NCI-H82 (cell line): ENCODE measurements at places on chromosomes 1 and 21.

DNA sequence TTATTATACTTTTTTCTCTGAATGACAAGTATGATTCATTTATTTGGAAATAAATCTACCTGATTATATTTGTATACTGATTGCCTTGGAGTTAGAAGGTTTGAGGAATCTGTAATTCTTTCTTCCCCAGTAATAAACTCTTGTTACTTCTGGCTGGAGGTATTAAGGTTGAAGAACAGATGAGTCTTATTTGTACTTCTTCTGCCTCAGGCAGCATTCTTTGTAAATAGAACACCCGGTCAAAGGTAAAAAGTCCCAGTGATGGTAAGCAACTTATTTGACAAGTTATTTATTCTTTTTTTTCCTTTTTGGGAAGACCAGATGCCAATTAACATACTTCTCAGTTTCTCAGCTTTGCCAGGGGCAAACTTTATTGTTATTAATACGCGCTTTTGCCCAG is 12.9 kb downstream of the SNX27 start:
- no peak for DNase-seq

- no peak for DNase-seq
Observed at GRCh38 chr21:41634211-41634694, 126.3 kb upstream of the TMPRSS2 start.

- no peak for DNase-seq
Observed at GRCh38 chr1:198902655-198903054, 263.8 kb downstream of the PTPRC start.

GRCh38 chr1:185603158-185603557 is 131.0 kb upstream of the HMCN1 start:
- no peak for DNase-seq

DNA sequence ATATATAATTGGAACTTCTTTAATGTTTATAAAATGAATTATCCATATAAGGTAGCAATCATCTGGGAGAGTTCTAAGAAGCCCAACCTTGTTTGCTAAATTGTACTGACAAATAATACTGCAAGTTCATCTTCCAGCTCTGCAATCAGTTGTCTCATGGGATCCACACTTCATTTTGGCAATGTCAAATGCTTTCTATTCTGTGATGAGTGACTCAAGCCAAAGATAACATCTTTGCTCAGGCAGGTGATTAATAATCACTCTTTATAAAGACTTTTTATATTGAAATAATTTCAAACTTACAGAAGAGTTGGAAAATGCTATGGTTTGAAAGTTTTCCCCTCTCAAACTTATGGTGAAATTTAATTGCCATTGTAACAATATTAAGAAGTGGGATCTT is 67.2 kb downstream of the SLC44A5 start:
- no peak for DNase-seq

- DNase-seq = peak; percentile 83
Observed at GRCh38 chr21:31730712-31731055, 1.2 kb downstream of the SCAF4 start.

GRCh38 chr1:183096894-183097293 is 73.7 kb downstream of the LAMC1 start:
- DNase-seq = no peak

GRCh38 chr1:5648410-5649165 is 343.6 kb downstream of the NPHP4 start:
- DNase-seq = no peak

DNA sequence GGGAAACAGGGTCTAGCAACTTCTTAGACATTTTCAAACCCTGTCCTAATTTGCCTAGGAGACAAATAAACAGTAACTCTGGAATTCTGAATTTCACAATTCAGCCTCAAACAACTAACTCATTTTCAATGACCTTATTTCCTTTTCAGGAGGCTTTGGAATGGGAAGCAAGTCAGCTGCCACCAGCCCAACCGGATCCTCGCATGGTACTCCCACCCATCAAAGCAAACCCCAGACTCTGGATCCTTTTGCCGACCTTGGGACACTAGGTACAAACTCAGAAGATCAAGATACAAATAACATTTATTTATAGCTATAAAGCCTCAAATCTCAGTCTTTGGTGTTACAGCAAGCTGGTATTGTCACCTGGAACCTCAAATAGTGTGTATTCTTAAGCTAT is 18.9 kb upstream of the LEPR start:
- no peak for DNase-seq

- DNase-seq = peak; percentile 84
Observed at GRCh38 chr1:40630488-40631223, 34.8 kb downstream of the RIMS3 start.

DNA sequence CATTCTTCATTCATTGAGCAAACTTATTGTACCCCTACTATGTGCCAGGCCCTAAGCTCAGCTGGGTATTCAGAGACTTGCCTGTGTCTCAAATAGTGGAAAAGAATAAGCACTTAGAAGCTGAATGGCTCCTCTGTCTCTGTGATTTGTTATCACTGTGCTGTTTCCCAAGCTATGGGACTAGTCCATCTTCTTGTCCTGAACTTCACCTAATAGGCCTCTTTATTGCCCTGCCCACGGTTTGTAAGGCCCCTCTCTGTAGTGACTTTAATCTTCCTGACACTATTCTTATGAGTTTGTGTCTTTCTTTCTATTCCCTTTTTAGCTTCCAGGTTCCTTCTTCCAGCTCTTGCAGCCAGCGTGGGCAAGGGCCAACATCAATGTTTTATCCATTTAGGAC is 85.4 kb upstream of the LPGAT1 start:
- no peak for DNase-seq

DNA sequence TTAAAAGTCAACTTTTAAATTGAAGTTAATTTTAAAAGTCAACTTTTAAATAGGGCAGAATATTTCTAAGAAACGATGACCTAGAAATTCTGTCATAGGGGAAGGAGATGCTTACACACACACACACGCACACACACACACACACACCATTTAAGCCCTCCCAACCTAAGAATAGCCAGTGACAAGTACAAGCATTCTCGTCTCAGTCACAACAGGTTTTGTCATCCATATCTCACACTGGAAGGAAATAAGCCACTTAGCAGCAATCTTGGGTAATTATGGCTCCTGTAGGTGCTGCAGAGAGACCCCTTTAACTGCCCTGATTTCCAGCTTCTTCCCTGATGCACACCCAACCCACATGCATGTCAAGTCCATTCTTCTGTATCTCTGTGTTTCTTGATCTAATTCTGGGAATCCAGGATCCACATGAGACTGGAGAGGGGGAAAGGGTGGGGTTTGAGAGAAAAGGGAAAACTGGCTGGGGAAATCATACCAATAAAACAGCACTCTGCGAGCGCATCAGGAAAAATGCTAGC is 338.1 kb downstream of the PAPPA2 start:
- DNase-seq = peak; percentile 76

DNA sequence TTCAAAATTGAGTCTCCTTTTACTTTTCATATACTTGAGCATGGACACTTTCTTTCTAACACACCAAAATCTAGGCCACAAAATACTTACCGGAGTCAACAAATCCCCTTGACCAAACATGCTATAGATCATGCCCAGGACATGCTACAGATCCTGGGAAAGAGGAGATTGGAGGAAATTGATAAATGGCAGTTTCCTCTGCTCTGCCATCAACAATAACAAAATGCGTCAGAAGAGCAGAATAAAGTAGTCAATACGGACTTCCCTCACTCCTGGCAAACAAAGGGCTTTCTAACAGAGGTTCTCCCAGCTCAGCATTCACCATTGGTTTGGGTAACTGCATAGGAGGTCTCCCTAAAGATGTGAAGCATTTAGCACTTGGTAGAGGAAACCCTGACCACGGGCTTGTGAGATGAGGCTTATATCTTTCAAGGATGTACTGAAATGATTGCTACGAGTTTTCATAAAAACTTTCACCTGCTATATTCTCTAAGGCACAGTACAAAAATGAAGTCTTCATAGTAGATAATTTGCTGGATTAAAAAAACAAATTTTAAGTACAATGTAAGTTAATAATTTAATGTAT is 283.8 kb upstream of the RUNX1 start:
- DNase-seq = no peak

DNA sequence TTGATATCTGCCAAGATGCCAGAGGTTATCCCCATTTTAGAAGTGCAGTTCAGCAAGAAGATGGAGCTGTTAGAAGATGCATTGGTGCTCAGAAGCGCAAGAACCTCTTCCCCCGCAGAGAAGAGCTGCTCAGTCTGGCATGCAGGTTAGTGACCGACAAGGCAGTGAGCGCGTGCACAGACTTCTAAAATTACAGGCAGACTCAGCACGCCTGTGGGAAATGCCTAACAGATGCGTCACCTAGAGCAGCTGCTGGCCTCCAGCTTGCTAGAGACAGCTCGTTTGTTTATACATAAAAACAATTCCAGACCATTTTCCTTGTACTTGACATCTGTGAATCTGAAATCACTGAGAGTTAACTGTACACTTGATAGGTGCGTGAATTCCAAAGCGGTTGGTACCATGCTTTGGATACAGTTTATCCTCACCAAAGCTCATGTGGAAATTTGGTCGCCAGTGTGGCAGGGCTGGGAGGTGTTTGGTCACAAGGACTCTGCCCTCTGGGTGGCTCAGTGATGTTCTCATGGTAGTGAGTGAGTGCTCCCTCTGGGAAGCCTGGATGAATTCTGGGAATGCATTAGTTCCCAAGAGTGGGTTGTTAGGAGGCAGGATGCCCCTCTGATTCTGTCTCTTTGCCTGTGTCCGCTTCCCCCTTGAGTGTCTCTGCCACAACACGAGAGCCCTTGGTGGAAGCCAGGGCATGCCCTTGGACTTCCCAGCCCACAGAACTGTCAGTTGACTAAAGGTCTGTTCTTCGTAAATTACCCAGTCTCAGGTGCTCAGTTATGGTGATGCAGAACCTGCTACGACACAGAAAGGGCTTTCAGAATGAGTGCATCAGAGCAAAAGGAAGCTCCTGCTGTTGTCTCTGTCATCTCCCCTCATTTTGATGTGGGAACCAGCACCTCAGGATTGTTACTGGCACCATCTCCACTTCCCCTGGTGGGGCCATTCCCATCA is 24.4 kb downstream of the SNAP47 start:
- DNase-seq = no peak

- peak; percentile 99 for DNase-seq
Observed at GRCh38 chr1:54547601-54548388, at the start of gene ACOT11. Gene ACOT11 (plus strand): TSS chr1:54548228. CDS start chr1:54548310, 82 bp downstream.

DNA sequence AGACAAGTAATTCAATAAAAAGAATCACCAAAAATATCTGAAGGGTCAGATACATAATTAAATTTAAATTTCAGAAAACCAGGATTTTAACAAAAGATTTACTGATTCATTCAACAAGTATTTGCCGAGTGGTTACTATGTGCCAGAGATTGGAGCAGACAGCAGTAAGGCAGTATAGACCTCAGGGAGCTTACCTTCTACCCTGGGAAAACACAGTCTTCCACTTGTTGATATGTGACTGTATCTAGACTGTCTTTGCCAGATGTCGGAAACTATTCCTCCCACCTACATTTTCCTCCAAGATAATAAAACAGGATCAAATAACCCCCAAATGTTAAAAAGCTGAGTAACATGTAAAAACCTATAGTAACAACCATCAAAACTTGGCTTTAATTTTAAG is 6.2 kb downstream of the HNRNPR start:
- no peak for DNase-seq

DNA sequence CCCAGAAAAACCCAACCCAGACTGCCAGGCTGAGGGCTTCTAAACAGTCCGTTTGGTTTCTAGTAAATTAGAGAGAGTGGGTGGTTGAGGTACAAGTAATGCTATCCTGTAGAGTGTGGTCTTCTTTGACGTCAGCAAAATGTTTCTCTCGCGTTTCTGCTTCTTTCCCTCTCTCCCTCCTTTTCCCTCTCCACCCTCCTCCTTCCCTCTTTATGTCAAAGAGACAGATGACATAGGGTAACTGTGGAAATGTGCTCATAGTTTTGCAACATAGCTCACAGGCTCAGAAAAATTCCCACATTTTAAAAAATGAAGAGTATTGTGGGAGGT is 158.3 kb downstream of the TOMM20 start:
- no peak for DNase-seq

DNA sequence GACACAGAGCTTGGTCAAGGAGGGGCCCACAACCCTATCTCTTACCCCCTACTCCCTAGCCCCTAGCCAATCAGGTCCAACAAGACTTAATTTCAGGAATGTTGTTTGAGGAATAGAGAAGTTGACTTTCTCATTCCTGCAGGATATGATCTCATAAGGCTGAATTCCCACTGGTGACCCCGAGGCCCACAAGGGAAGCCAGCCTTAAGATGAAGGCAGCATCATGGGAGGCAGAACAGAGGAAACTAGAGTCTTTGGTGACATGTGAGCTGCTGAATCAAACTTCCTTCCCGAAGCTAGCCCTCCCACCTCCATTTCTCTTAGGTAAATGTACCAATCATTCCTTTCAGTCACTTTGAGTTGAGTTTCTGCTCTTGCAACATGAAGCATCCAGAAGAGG is 9.1 kb upstream of the PDIK1L start:
- DNase-seq = no peak

DNA sequence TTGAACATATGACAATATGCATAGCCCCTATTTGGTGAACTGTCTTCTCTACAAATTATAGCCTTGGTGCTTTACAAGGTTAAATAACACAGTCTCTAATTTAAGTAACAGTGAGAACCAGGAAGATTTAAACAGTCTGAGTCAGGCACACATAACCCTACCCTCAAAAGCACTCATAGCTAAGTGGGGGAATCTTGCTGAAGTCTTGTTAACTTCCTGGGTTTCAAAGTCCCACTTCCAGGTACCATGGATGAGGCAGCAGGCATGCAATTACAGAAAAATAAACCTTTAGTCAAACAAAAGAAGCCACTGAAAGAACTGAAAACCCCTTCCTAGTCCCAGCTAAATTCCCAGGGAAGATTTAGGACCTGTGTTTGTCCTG is 147.6 kb downstream of the PBX1 start:
- DNase-seq = no peak

DNA sequence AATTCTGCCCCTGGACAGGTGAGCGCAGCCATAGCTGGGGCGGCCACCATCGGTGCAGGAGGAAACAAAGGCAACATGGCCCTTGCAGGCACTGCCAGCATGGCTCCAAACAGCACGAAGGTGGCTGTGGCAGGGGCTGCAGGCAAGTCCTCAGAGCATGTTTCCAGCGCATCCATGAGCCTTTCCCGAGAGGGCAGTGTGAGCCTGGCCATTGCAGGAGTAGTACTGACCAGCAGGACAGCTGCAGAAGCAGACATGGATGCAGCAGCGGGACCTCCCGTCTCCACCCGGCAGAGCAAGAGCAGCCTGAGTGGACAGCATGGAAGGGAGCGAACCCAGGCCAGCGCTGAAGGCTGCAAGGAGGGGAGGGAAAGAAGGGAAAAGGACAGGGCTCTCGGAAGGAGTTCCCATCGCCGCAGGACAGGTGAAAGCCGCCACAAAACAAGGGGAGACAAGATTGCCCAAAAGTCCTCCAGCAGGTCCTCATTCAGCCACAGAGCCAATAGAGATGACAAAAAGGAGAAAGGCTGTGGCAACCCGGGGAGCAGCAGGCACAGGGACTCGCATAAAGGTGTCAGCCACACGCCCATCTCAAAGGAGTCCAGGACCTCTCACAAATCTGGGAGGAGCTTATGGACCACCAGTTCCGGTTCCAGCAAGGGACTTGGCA is 17.4 kb downstream of the ATF3 start:
- no peak for DNase-seq
